ENCODE measurements at places on chromosomes 12 and 14. TPM values are rescaled to one million over a fixed set of nuclear protein-coding genes. Genes with fewer than 3 reads are reported as not detected.

- peak; percentile 75 for DNase-seq
Measured at GRCh38 chr12:30822385-30823155, 67.8 kb upstream of the CAPRIN2 start.

DNA sequence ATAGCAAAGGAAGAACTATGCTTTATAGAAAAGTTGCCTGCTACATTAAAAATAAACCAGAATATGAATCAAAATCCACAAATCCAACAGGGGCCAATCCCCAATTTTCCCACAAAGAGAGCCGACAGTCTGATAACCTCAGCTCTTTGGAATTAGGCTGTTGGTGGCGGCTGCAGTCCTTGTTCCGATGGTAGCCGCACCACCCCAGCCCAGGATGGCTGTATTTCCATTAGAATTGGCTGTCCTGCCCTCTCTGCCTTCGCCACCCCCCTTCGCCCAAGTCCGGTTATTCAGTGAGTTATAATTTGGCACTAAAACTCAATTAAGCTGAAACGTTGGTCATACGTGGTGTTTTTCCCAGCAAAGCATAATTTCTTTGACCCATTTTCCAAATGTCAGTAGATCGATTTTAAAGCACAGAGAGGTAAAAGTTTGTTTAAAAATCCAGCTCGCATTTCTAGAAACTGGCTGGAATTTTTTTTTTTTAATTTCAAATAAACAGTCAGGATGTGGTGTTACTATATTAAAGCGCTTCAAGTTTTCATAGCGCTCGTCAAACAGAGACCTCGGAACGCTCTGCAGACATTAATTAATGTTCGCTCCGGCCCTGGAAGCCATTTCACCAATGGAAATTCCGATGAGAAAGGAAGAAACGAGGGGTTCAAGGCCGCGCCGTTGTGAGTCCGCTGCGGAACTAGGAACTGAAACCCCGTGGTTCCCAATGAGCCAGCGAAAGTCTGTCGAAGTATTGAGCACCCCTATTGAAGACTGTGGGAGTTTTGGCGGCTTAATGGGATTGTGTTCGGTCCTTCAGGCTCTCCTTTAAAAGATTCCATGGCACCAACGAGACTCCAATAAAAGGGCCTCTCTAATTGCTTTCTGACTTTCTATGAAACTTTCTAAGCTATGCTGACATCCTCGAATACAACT lies 104.8 kb upstream of the DIO3 start:
- no peak for DNase-seq

DNA sequence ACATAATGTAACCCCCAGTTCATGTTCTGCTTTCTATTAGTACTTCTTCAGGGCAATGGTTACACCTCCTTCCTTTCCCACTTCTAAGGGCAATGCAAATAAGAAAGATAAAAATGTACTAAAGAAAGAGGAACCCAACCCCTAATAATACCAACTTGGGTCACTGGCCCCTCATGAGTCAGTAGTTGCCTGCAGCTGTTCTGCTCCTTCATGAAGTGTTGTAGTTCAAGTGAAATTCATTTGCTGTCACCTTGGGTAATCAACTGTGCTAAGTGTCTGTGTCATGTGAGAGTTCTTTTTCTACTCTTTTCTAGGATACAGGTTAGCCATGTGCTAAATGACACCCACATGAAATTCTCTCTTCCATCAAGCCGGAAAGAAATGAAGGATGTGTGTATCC lies 91.8 kb downstream of the PLXNC1 start:
- DNase-seq = no peak

GLS2 gene
- total RNA-seq = 32.2 TPM

DNA sequence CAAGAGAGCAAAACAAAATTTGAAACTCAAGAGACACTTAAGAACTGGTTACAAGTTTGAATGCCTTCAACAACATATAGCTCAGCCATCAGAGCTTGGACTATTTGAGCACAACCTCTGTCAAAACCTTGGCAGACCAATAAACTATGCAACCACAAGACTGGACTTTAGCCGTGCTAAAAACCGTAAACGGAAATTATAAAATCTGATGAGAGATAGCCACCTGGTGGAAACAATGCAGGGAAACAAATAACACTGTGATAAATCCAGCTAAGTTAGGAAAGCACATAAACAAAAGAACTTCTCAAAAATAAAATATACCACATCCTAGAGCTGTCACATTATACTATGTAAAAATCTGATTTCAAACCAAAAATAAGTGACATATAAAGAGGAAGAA lies 1074.2 kb upstream of the NOVA1 start:
- no peak for DNase-seq

DNA sequence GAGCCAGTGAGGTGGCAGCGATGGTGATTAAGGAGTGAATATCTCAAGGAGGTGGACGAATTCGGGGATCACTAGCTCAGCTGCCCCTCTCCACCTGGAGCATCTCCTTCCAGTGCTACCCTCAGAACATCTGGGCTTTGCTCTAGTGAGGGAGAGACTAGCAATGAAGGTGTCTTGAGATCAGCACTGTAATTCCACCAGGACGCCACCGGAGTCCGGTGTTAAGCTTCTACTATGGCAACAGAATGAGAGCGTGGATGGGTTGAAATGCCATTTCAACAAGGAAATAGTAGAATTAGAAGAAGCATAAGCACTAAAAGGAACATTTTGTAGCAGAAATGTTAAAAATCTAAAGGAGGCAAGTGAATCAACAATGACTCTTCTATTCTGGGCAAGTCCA lies 61.1 kb downstream of the NTF3 start:
- DNase-seq = no peak

CACNA1C gene
- total RNA-seq = 2.1 TPM

PCED1B gene
- 3.8 TPM for total RNA-seq

GRCh38 chr12:32248441-32249140 lies 141.9 kb downstream of the BICD1 start:
- DNase-seq = no peak

NGB gene
- total RNA-seq = 0.13 TPM

DNA sequence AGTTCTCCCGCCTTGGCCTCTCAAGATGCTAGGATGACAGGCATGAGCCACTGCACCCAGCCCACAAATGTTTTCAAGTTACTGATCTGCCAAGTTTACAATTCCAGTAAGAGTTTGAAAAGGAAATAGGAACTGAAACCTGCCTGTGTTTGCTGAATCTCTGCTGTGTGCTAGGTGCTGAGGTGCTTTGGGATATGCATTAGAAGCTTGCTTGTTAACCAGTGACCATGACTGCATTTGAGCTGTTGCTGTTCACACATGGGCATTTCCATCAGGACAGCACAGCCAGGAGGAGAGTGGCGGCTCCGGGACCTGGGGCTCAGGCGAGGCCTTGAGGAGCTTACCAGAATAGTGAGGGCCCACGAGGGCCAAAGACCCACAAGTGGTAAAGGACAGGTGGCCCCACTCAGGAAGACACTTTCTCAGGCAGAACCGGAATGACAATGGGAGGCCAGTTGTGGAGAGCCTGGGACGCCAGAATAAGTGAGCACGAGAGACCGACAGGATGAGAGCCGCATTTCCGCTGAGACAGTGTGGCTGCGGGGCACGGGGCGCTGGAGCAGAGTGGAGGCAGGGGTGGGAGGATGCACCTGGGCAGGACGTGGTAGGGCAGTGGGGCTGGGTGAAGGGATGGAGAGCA lies 54.5 kb upstream of the MMP17 start:
- no peak for DNase-seq

CEBPE gene
- not detected for total RNA-seq

DNA sequence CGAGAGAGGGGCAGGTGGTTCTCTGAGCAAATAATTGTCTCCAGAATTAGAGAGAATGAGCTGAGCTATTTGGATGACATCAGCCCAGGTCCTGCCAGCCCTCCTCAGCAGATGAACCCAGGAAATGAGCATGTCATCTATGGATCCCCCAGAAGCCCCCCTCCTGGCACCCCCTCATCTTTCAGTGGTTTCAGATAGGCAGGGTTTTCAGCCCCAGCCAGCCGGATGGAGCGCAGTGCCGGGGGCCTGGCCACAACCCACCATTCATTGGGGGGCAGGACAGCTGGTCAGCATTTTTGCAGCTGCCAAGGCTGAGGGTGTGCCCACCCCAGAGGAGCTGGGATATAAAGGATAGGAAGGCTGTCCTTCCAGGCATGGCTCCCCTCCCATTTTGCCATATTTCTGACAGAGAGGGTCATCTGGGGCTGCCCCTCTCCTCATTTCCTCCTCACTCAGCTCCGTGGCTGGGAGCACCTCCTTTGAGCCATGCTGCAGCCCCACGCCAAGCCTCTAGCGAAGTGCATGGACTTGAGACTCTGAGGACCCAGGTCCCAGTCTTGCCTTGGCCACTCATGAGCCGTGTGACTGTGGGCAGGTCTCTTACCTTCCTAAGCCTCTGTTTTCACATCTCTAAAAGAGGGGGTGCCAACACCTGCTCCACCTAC lies 6.0 kb upstream of the KRT71 start:
- no peak for DNase-seq

MIPOL1 gene
- total RNA-seq = 4.8 TPM

- no peak for DNase-seq
Measured at GRCh38 chr12:42873401-42873800, 283.9 kb upstream of the PRICKLE1 start.

GRCh38 chr12:112839386-112839972 lies 47.9 kb downstream of the RPH3A start:
- no peak for DNase-seq

DNA sequence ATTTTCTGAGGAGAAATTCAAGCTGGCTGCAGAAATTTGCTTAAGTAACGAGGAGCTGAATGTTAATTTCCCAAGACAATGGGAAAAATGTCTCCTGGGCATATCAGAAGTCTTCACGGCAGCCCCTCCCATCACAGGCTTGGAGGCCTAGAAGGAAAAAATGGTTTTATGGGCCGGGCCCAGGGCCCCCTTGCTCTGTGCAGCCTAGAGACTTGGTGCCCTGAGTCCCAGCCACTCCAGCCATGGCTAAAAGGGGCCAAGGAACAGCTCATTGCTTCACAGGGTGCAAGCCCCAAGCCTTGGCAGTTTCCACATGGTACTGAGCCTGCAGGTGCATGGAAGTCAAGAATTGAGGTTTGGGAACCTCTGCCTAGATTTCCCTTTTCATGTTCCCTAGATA lies 24.3 kb upstream of the HSP90AA1 start:
- DNase-seq = no peak

GRCh38 chr12:78403681-78404080 lies 460.9 kb upstream of the SYT1 start:
- no peak for DNase-seq

DNA sequence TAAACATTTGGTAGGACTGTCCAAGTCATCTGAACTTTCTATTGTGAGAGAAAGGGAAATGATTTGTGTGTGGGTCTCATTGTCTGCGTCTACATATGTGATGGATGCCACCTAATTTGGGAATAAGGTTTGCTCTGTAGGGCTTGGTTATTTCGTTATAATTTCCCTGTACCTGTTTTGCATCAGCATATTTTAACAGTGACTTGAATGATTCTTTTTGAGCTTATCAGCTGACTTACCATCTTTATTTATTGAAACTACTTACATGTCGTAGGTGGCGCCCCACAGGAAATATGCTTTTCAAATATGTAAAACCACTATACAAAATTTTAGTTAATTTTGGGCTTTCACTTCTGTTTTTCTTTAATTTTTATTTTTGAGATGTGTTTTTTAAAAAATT lies 56.5 kb upstream of the BCAT1 start:
- DNase-seq = no peak

CLEC6A gene
- not detected for total RNA-seq

DNA sequence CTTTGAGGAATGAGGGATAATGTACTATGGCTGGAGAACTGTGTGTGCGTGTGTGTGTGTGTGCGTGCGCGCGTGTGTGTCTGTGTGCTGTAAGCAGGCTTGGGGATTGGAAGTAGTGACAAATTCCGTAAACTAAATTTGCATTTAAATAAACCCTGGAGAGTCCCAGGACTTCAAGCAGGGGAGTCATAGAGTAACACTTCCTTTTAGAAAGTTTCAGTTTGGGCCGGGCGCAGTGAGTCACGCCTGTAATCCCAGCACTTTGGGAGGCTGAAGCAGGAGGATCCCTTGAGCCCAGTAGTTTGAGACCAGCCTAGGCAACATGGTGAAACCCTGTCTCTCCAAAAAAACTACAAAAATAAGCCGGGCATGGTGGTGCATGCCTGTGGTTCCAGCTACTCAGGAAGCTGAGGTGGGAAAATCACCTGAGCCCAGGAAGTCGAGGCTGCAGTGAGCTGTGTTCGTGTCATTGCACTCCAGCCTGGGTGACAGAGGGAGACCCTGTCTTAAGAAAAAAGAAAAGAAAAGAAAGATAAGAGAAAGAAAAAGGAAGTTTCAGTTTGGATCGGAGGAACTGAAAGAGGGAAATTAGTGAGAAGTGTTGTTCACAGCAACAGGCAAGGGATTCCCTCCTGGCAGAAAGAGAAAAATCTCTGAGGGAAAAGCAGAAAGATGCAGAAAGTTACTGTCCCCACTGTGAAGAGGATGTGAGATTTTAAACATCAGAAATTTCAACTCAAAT lies 222.7 kb upstream of the SOX5 start:
- no peak for DNase-seq

- no peak for DNase-seq
Measured at GRCh38 chr14:47439953-47440352, 235.5 kb downstream of the MDGA2 start.

- DNase-seq = no peak
Measured at GRCh38 chr12:33944703-33945437, 77.4 kb upstream of the ALG10 start.

Data from pancreas (tissue), 10 donors.